ENCODE measurements at places on chromosomes 3 and 15.
A peak's percentile ranks its signal among the peaks of the same experiment; 100 is the strongest.

DNA sequence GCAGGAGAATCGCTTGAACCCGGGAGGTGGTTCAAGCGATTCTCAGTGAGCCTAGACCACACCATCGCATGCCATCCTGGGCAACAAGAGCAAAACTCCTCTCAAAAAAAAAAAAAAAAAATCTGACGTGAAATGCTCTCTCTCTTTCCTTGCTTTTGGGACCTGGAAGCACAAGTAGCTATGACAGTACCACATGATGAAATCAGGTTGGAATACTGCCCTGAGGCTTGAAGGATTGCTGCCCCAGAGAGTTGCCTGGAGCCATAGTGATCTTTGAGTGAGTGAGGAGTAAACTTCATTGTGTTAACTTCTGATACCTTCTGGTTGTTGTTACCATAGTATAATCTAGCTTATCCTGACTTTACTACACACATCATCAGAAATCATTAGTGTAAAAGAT is 23.3 kb downstream of the AKAP13 start:
- no peak for DNase-seq

- peak; percentile 96 for DNase-seq
These were observed 10.6 kb downstream of the CISH start for GRCh38 chr3:50600841-50601591.

DNA sequence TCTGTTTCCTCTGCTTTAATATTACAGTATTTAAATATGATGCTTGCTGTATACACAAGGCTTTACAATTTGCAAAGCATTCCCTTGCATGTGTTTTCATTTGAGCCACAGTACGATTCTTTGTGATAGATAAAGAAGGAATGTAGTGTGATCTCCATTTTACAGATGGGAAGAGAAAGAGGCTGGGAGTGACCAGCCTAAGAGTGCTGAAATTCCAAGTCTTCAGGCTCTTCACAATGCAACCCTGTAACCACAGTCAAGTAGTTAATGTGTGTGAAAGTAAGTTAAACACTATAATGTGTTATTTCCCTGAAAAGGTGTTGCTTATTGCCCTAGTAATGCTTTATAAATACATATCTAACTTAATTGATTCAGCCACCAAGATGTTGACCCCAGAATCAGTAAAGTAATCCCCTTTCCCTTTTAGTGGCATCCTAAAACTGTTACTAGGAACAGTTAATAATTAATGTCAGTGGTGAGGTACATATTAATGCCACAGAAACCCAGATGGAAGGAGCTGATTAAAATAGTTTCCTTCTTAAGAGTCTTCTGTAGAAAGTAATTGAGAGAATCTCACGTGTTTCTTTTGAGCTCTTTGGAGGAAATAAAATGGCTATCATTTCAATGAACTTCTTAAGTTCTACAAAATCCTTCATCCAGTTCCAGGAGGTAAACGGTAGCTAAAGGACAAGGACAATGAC is 110.4 kb downstream of the IL12A start:
- DNase-seq = no peak

DNA sequence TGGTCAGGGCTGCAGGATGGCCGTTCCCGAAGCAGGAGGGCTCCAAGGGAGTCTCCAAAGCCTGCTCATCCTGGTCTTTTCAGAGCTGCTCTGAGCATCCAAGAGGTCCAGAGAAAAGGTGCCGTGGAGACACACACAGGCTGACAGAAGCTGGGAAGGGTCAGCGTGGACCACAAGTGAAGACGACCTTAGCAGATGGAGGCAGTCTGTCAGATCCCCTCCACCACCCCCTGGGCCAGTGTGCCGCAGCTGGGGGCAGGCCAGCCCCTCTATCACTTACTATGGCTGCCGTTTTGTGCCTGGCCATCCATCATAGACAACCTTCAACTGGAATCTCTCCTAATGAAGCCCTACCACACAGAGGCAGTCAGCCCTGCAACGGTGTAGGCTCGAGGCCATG is 335.1 kb upstream of the RGMA start:
- DNase-seq = no peak

DNA sequence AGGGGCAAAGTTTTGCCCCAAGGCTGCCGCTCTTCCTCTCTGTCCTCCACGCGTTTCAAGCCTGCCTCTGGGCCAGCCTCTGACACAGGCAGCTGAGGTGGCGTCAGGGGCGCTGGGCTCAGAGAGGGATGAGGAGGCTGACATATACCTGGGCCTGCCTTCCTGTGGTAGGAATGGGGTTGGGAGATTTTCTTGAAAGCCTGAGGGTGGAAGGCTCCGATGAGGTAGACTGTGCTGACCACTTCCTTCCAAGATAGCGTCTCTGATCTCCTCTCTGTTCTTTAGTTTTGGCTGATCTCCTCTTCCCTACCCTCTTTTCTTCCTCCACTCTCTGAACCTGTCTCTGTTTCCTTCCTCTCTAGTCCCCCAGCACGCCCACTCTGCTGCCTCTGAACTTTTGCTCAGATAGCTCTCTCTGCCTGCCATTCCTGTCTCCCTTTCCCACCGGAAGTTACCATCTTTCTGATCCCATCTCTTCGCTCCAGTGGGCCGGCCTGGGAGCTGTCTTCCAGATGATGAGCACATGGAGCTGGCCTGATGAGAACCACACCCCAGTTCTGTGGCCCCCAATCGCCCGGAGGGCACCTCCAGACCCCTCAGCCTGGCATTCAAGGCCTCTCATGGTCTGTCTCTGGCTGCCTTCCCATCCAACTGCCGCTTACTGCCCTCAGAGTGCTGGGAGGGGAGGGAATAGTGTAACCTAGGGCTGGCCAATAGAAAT is 32.5 kb upstream of the LCTL start:
- DNase-seq = no peak

DNA sequence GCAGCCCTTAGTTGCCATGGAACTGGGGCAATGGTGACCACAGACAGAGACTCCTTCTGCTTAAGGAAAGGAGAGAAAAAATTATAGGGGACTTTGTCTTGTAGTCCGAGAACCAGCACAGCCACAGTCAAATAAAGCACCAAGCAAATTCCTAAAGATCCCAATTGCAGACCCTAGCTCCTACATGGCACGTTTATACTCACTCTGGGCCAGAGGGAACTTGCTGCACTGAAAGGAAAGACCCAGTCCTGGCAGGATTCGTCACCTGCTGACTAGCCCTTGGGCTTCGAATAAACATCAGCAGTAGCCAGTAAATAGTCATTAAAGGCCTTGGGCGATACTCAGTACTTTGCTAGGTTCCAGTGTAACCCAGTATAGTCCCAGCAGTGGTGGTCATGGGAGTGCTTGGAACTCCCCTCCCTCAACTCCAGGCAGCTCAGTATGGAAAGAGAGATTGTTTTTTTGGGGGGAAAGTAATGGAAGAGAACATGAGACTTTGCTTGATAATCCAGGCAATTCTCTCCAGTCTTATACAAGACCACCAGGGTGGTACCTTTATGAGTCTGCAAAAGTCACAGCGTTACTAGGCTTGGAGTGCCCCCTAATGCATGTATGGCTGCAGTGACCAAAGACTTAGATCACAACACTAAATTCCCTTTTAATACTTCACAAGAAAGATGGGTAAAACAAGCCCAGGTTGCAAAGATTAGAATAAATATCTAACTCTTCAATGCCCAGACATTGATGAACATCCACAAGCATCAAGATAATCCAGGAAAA is 66.4 kb upstream of the AGTR1 start:
- DNase-seq = no peak

- no peak for DNase-seq
These were observed 52.1 kb downstream of the TFG start for GRCh38 chr3:100761211-100761942.

DNA sequence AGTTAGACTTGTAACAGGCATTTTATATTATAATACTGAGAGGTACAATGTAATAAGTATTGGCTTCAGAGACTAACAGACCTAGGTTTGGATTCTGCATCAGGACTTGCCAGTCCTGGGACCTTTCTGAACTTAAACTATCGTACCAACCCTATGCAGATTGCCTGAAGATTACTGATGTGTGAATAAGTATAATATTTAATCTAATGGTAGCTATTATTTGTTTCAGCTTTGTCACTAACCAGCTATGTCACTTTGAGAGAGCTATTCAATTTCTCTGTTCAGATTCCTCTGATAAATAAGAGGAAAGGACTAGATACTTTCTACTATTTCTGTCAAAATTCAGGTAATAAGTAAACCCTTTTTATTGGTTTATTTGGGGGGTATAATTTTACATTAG is 184.4 kb upstream of the NECTIN3 start:
- DNase-seq = no peak

- no peak for DNase-seq
These were observed 32.8 kb downstream of the ZBTB38 start for GRCh38 chr3:141401095-141401494.

DNA sequence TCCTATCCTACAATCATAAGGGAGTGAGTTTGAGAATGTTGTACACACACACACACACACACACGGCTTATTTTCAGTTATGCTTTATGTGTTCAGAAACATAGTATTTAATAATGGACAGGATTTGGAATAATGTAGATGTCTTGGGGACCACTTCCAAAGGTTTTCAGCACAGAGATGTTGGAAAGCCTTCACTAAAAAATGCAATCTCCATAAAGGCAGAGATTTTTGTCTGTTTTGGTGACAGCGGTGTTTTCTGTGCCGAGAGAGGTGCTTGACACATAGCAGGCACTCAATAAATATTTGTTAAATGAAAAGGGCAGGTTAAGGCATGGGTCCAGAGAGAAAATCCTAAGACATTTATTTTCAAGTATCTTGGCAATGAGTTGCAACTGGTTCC is 428.2 kb upstream of the RGMA start:
- no peak for DNase-seq

- no peak for DNase-seq
These were observed 406.1 kb downstream of the VPS13C start for GRCh38 chr15:61654002-61654740.

DNA sequence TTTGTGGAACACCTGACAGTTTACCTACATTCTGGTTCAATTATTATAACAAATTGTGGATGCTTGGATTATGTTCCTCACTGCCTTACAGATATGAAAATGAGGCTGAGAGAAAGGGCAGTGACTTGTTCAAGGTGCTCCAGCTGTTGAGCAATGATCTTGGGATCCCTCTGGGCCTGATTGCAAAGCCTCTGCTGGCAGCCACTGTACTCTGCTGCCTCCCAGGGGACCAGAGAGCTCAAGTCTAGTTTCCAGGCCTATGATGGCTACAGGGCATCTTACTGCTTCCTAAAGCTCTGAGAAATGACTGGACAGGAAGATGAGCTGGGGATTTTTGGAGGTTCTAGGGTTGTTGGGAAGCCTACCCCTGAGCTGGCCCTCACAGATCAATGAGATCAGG is 2.3 kb upstream of the SHC4 start:
- DNase-seq = no peak

GRCh38 chr3:48564022-48564421 is 441 bp upstream of the UCN2 start:
- DNase-seq = peak; percentile 2

DNA sequence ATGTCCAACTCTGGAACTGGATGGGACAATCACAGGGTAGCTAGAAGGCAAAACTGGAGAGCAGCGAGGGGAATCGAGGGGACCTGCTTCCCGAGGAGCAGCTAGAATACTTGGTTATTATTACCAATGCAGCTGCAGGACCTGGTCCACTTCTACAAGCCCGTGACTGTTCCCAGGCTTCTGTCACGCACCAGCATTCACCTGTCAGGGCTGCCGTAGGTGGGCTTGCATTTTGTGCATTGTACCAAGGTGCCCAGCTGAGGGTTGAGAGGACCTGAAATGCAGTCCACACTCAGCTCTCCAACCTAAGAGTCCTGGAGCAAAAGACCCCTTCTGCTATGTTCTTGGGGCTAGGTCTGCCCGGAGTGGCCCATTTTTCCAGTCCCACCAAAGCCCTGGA is 2.3 kb downstream of the SEMA4B start:
- DNase-seq = no peak

DNA sequence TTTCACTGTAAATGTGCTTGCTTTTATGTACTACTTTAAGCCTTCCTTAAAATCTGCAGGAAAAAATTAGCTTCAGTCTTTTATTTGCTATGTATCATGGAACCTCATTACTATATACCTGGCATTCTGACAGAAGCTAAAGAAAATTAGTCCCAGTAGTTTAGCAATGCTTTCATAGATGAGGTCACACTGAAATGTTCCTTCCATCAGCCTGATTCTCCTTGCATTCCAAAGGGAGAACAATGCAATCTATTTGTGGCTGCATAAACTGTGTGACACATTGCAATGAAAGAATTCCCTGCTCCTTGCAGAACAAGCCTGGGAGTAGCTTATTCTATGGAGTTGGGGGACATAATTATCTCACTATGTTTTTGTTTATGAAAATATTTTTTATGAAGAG is 691.5 kb upstream of the ARPP21 start:
- DNase-seq = no peak

- peak; percentile 45 for DNase-seq
These were observed 17.6 kb upstream of the CCDC174 start for GRCh38 chr3:14633819-14634424.

DNA sequence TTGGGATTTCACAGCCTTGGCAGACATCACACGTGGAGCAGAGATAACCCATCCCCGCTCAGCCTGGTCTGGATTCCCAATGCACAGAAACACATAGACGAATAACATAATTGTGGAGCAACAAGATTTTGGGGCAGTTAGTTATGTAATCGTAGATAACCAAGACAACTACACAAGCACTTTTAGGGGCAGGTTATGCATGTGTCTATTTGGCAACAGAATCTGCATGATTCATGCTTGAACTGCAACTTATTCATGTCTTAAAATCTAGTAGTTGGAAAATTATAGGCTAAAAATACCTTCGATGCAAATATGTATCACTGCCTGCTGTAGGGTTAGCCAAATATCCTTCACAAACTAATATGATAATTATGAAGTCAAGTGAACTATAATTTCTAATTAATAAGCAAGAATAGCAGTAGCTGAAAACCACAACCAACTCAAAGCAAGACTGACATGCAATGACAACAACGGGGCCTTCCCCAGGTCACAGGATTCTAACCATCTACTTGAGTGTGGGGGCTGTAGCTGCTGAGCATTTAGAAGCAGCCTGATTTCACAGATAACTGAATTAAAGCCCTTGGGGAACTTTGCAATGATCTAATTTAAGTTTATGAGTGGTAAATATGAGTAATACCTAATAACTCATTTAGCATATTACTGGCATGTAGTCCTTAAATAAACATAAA is 31.1 kb downstream of the DGKG start:
- no peak for DNase-seq

DNA sequence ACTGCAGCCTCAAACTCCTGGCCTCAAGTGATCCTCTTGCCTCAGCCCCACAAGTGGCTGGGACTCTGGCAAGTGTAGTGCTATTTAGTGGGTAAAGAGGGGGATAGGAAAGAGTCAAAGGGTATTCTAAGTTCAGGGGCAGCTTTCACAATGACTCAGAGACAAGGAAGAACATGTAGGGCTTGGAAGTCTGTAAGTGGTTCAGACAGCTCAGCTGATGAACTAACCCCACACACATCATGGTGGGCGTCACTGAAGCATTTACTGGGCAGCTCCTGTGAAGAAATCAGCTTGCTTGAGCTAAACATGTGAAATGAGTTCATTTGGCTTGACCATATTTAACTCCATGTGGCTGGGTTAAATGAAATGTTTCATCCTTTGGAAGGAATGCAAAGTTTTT is 34.6 kb upstream of the THSD4 start:
- no peak for DNase-seq

GRCh38 chr3:194023501-194024280 is 112.3 kb upstream of the HES1 start:
- DNase-seq = no peak

Data from stimulated activated CD4-positive, alpha-beta T cell treated with anti-CD3 and anti-CD28 coated beads, Interleukin-4, amount 100 ng/mL, for 4 hours (primary cell).